ENCODE measurements at places on chromosomes 6 and 20.

DNA sequence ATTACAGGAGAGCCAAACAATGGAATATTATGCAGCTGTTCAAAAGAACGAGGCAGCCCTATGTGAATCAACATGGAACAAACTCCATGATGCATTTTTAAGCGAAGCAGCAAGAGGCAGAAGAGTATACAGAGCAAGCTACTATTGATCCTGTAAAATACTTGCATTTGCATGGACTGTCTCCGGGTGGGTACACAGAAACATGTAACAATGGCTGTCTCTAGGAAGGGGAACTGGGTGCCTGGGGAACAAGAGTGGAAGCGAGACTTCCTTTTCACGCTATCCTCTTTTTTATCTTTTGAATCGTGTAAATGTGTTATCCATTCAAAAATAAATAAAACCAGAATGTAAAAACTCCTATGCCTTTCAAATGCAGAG lies 93.3 kb upstream of the SIRPA start:
- no peak for DNase-seq

DNA sequence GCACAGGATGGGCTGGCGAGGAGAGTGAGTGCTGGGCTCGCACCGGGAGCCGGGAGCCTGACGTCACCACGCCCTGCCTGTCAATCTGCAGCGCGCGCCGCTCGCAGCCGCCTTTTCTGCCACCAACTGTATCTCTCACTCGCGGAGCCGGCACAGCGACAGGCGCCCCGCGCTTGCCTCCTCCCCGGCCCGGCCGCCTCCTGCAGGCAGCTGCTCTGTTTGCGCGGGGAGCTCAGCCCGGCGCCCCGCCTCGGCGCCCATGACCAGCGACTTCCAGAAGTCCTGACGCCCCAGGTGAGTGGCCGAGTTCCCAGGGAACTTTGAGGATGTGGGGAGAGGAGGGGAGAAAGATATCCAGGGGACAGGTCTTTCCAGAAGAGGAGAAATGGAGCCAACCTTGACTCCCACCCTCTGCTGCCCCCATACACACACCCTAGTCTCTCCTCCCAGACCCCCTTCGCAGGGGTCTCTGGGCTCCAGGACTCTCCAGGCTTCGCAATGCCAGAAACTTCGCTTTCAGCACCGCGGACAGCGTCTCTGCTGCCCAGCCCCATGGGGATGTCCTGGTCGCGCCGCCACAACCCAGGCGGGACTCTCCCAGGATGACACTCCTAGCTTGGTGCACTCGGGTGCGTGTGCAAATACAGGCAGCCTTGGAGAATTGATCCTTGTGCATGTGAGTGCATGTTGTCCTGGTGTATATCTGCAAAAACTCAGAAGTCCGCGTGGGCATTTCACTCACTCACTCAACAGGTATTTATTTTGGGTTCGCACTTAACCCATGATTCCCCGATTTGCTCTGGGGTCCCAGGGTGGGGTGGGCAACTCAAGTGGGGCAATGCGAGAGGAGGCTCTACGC lies at the start of gene GPR6:
GPR6 (plus strand) TSS at position 138 of the 859 bp plus-strand sequence. CDS start 802 bp downstream, outside the sequence.
- peak; percentile 19 for DNase-seq

DNA sequence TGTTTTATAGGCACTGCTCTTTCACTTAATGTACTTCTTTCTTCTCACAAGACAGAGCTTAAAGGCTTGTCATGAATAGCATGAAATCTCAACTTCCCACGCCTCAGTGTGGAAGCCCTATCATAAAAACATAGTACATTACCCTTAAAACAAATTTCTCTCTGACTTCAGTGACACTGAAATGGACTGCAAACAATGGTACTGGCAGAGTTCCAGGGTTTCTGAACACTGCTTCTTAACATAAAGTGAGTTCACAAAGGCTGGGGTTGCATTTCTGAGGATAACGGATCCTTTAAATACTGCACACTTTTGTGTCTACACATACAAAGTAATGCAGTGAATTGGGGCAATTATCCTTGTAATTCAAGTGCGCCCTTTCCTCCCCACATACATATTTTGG lies 32.3 kb upstream of the PLEKHG1 start:
- DNase-seq = no peak

- DNase-seq = no peak
Observed at GRCh38 chr20:52105442-52106422, 85.8 kb downstream of the ZFP64 start.

- DNase-seq = no peak
Observed at GRCh38 chr6:34341481-34341971, 50.9 kb downstream of the NUDT3 start.

GRCh38 chr20:59259946-59260345 lies 40.5 kb upstream of the EDN3 start:
- DNase-seq = no peak

DNA sequence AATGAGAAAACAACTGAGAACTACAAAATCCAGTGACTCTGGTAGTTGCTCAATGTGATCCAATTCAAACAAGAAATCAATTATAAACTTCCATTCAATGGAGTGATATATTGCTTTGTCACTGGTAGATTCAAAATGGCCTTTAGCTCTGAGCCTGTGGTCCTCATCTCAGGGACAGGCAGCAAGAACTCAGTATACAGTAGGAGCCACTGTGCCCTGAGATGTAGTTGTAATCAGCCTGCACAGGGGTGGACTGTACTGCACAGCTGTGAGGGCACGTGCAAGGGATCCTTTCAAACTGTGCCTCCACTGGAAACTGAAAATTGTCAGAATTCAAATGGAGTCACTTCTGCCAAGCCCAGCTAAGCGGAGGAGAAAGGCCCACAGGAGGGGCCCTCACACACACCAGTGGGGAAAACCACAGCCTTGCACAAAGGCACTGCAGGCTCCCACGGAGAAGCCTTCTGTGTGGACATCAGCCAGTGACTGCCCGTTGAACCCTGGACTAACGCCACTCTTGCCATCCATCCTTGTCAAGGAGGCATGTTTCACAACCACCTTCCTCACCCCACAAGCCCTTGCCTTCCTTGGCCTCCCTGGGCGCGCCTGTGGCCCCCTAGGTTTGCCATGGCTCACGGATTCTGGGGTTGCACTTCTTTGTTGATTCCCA lies 186.7 kb downstream of the SMOC2 start:
- DNase-seq = no peak

Measured in CD4-positive, alpha-beta T cell treated with Interleukin-12 subunit alpha and Interleukin-12 subunit beta, for 1 hour (primary cell).